ENCODE measurements at places on chromosomes 5 and 9. TPM values are rescaled to one million over a fixed set of nuclear protein-coding genes. Genes with fewer than 3 reads are reported as not detected.
A peak's percentile ranks its signal among the peaks of the same experiment; 100 is the strongest.

- no peak for DNase-seq
Measured at GRCh38 chr5:7094626-7095025, 301.3 kb upstream of the ADCY2 start.

DNA sequence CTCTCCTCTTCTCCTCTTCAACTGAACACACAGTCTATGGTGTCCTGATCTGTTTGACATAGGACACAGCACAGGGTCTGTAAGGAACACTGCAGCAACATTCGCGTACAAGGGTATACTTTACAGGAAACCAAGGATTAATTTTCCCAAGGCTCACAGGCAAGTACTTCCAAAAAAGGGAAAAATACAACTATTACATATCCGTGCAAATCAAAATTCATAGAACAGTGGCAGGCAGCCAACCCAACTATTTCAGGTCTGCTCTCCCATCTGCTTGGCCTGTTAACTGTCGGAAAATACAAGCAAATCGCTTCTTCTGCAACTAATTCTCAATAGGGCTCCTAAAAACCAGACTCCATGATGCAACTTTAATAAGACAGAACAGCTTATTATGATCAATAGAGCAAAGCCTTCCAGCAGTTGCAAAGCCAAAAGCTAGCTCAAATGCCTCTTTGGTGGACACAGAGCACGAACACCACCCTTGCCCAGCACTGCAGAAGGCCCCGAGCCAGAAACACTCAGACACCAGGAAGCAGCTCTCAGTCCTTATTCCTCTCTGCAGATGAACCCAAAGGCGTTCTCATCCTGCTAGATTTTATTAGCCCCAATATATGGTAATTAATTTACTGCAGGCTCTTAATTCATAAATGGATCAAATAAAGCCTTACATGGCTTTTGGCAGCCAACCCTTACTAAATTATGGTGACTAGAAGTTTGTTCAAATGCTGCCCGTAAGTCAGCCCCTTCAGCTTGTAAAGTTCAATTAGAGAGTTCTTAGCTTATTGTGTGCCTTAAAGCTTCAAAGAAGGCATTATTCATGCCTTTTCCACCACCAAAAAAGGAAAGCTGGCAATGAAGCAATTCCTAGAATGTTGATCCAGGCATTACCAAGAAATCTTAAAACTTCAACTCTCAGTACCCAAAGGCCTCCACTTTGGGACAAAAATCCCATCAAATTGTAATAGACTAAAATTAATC is 68.8 kb downstream of the ZNF608 start:
- DNase-seq: no peak

- DNase-seq: no peak
Measured at GRCh38 chr5:146671561-146672295, 155.7 kb upstream of the GPR151 start.

- DNase-seq: peak; percentile 86
Measured at GRCh38 chr5:149959406-149960236, 937 bp upstream of the SLC26A2 start.

DNA sequence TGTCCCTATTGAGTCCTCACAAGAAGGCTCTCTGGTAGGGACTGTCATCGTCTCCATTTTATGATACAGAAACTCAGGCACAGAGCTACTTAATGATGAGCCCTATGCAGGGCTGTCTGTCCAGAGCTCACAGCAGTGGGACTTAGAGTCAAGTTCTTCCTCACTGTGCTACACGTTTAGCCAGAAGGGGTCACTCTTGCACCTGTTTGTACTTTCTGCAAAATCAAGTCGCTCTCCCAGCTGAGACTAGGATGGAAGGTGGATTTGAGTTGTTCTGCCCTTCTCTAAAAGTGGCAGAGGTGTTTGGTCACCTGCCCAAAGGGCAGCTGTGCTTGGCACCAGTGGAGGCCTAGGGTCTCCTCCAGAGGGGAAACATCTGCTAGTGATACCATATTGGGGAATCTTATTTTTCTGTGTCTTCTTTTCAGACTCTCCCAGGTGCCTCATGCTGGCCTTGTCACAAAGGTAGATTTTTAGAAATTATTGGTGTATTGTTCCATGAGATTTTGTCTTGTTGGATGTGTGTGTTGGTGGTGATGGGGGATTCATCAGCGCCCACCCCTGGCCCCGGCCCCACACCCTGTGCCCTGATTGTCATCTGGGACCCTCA is 104.2 kb downstream of the PPARGC1B start:
- DNase-seq: peak; percentile 62

PAEP gene
- total RNA-seq: not detected

C5orf58 gene
- not detected for total RNA-seq

GARIN3 gene
- total RNA-seq: not detected

PLAC8L1 gene
- 0.96 TPM for total RNA-seq
